AML-193 (cell line): ENCODE measurements at places on chromosomes 5 and 9.

- no peak for DNase-seq
These were observed 197.8 kb downstream of the AUH start for GRCh38 chr9:91163773-91164471.

DNA sequence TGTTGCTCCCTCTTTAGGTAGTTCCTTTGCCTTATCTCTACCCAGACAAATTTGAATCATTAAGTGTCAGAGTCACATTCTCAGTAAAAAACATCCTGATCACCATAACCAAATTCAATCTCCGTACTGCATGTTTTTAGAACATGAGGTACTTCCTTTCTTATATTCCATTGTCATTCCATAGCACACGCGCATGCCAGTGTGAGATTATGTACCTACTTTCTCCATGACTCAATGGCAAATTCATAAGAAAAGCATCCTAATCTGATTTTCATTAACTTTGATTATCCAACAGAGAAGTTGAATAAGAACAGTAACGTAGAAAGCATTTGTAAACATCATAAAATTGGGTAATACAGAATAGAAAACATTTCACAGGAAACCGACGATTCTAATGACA, 1118.6 kb upstream of the CDH9 start:
- no peak for DNase-seq

- no peak for DNase-seq
These were observed 26.7 kb upstream of the RICTOR start for GRCh38 chr5:39100851-39101396.

GRCh38 chr5:72093824-72094223, 13.5 kb upstream of the MAP1B start:
- DNase-seq: no peak

DNA sequence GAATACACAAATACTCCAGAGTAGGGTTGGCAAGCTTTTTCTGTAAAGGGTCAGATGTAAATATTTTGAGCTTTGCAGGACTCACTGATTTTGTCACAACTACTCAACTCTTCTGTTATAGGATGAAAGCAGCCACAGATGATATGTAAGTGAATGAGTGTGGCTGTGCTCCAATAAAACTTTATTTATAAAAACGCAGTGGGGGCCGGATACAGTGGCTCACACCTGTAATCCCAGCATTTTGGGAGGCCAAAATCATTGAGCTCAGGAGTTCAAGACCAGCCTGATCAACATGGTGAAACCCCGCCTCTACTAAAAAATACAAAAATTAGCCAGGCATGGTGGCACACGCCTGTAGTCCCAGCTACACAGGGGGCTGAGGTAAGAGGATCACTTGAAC, 69.1 kb downstream of the FBXW11 start:
- DNase-seq: no peak

GRCh38 chr5:68994645-68995044, 99.2 kb upstream of the SLC30A5 start:
- DNase-seq: no peak

- no peak for DNase-seq
These were observed 93.4 kb downstream of the OSTF1 start for GRCh38 chr9:75181750-75182149.

- DNase-seq: no peak
These were observed 4.0 kb downstream of the RANBP3L start for GRCh38 chr5:36297653-36298052.

DNA sequence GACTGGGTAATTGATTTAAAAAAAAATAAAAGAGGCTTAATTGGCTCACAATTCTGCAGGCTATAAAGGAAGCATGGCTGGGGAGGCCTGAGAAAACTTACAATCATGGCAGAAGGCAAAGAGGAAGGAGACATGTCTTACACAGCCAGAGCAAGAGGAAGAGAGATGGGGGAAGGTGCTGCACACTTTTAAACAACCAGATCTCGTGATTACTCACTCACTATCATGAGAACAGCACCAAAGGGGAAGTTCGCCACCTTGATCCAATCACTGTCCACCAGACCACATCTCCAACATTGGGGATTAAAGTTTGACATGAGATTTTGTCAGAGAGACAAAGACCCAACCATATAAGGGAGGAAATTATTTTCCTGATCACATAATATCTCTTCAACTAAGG, 138.8 kb upstream of the NR4A3 start:
- no peak for DNase-seq

GRCh38 chr9:87742813-87743428, 17.0 kb downstream of the CTSL start:
- no peak for DNase-seq

- DNase-seq: no peak
These were observed 19.0 kb downstream of the PNPLA7 start for GRCh38 chr9:137531099-137531765.

DNA sequence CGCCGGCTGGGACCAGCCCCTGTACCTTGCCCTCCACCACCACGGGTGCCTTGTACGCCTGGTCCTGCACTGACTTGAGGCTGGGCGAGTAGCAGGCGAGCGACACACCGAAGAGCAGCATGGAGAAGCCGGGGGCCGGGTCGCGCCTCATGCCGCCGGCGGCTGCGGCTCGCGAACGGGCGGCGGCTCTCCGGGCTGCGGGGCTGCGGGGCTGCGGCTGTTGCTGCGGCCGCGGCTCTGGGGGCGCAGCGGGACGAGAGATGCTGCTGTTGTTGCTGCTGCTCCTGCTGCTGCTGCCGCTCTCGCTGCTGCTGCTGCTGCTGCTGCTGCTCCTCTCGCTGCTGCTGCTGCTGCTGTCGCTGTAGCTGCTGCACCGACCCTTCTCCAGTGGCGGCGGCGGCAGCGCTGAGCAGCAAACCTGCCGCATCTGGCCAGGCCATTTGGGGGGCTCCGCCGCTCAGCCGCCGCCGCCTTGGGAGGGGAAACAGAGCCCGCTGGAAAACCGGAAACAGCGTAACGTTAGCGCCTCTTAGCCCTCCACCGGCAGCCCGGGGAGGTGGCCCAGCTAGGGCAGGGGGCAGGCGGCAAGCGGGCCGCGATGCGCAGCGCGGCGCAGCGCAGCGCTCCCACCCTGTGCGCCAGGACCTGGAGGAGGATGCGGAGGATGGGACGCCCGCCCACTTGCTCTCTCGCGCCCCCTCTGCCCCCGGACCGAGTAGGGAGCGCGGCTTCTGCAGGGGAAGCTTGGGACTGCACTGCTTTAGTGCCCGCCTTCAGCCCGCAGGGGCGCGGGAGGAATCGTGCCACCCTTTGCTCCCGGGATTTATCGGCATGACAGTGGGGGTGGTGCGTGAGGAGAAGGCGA, at the start of gene NRG2:
Gene NRG2, minus strand, starts transcription at position 657 of the 865 bp plus-strand sequence.
- no peak for DNase-seq

DNA sequence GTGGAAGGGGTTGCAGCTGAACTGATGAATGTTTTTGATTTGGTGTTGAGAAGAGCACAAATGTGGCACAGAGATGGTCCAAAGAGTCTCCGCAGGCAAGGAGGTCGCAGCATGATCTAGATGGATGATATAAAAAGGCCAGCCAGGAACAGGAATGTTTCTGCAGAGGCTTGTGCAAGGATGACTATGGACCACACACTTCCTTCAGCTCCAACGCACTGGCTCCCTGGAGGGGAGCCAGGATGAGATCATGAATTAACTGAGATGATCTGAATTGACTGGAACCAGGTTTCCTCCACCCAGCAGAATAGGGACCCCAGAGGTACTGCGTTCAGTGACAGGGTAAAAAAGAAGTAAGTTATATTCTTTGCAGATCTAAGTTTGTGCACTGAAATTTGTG, 89.0 kb downstream of the ARSB start:
- no peak for DNase-seq

GRCh38 chr9:134418354-134418753, 92.1 kb downstream of the RXRA start:
- no peak for DNase-seq

- no peak for DNase-seq
These were observed 27.9 kb upstream of the DTWD2 start for GRCh38 chr5:119016125-119016774.

GRCh38 chr5:128536254-128537220, 1.5 kb downstream of the FBN2 start:
- DNase-seq: no peak

GRCh38 chr5:128538000-128538249, at the start of gene FBN2:
FBN2 (minus strand) TSS chr5:128538245; CDS start chr5:128537603, 642 bp downstream.
- DNase-seq: no peak

GRCh38 chr5:172502410-172502809, 48.1 kb upstream of the SH3PXD2B start:
- DNase-seq: no peak

- DNase-seq: peak; percentile 81
These were observed 3.4 kb upstream of the DCTN4 start for GRCh38 chr5:150762211-150762610.

DNA sequence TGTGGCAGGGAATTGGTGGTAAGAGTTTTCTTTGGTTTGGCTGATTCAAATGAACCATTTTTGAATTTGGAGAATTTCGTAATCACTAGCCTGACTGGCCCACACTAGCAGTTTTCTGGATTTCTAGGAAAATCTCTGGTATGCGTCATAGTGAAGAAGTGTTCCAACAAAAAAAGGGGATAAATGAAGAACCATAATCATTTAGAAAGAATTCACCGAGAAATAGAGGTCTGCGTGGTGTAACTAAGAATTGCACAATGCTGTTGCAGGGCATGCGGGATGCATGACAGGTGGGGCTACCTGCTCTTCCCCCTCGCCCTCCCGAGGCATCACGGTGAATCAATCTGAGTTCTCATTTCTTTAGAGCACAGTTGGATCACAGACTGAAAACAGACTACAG, 232.3 kb upstream of the PAPPA start:
- DNase-seq: no peak

DNA sequence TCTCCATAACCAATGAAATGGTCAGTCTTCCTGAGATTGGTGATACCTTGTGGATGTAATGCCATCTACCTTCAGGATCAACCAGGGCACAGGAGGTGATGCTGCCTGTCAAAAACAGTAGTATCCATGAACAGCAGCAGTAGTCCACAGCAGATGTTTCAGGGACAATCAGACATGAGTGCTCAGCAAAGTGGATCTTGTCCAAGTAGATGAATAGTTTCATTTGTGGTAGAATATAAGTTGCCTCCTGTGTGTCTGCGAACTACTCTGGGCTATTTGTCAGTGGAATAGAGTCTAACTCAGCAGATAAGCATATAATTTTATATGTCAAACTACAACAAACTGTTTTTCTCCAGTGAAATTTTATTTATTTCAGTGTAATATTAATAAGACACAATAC, 1860.1 kb upstream of the ACO1 start:
- DNase-seq: no peak

GRCh38 chr9:30239878-30240277, 2144.6 kb upstream of the ACO1 start:
- DNase-seq: no peak

DNA sequence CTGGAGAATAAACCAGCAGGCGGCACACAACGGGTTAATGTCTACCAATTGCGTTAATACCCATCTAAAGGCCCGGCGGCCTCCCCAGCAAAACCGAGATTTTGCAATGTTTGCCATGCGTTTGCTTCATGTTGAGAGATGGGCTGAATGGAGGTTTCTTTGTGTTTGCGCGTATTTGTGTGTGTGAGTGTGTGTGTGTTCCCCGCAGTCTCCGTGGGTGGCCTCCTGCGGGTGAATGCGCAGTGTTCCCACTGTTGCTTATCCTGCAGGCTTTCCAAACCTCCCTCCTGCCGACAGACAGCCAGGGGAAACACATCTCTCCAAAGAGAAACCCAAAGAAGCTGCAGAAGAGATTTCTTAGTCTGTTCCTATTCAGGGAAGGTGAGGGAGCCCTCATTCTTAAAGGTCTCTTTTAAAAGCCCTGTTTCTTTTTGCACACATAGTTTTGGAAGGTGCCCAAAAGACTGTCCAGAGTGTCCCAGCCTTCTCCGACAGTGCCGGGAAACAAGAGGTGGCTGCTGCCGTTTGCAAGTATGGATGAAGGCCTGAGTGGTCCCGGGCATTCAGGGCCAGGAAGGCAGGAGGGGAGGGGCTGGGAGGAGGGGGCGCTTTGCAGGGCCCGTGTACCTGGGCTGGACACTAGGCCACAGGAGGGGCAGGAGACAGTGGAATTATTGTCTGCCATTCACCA, 103.8 kb upstream of the ERCC6L2 start:
- DNase-seq: no peak

GRCh38 chr9:110623462-110624025, 44.0 kb upstream of the SVEP1 start:
- DNase-seq: peak; percentile 26

GRCh38 chr5:134735243-134735642, 3.1 kb upstream of the CAMLG start:
- no peak for DNase-seq

DNA sequence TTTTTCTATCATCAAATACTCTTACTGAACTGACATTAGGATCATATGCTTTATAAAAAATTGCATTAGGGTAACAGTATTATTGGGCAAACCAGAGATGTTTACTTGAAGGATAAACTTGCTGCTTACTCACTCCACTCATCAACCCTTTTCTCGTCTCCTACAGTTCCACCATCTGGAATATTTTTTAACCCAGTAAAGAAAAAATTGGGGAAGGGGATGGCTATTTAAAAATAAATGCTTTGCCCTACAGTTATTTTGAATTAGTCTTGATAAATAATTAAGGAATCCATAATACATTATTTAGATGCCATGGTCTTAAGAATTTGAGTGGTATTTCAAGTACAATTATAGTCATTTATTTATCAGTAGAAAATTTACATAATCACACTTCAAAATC, 225.8 kb downstream of the MEF2C start:
- DNase-seq: no peak

GRCh38 chr9:1005043-1005667, 28.7 kb downstream of the DMRT3 start:
- peak; percentile 71 for DNase-seq

DNA sequence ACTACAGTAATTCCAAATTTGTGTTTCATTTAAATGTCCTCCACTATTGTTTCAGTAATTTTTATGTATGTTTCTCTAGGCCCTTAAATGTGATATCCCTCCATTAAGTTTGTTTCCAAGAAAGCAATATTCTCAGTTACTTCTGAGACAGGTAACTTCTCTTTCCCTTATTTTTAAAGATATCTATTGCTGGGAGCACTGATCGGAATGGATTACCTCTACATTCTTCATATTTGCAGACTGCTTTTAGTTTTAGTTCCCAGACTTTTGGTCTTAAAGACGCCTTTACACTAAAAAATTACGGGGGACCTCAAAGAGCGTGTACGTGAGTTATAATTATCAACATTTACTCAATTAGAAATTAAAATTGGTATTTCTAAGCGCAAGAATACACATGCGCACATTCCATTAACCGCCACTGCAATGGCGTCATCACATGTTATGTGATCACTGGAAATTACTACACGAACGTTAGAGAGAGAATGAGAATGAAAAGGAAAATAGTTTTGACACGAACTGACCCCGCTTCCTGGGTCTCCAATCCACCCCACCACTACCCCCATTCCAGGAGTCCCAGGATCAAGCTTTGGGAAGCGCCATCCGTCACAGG, 519 bp upstream of the RAD50 start:
- DNase-seq: no peak

GRCh38 chr5:113082547-113082905, 105.9 kb downstream of the DCP2 start:
- DNase-seq: no peak
